ENCODE measurements at places on chromosomes 16 and 17.

GRCh38 chr17:2837147-2837561 is 40.9 kb downstream of the RAP1GAP2 start:
- no peak for DNase-seq

DNA sequence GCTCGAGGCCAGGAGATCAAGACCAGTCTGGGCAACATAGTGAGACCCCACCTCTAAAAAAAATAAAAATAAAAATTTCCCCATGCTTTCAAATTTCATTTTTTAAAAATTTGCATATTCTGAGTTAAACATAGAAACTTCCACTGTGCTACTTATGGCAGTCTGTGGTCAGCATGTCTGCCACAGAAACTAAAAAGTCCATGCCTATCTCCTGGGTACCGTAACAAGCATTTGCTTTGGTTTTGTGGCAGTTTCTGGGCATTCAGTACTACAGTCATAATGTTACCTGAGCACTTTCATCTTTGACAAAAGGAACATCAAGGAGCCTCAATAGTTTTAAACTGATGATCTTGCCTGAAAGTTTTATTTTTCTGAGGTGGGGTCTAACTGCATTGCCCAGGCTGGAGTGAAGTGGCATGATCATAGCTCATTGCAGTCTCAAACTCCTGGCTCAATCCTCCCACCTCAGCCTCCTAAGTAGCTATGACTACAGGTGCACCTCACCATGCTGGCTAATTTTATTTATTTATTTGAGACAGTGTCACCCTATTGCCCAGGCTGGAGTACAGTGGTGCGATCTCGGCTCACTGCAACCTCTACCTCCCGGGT is 13.2 kb upstream of the ITGA2B start:
- DNase-seq, result no peak

DNA sequence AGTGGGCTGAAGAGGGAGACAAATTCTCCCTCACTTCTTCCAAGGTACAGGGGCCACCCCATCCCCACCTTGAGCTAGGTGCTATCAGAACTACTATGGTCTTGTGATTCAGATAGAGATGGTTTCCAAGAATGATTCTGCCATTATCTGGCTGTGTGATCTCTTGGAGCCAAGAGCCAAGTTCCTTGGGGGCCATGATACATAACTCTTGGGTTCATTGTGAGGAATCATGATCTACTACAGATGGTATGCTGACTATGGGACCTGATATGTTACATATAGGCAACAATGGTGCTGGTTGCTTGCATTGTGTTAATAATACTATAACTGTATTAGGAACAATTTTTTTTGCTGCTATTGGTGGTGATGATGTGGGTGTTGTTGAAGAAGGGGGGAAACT is 45.7 kb downstream of the DYNLRB2 start:
- DNase-seq, result no peak

GRCh38 chr17:30897311-30897710 is 8.7 kb downstream of the TEFM start:
- DNase-seq, result no peak

- DNase-seq, result peak; percentile 37
Observed at GRCh38 chr17:64171041-64171440, 41.1 kb upstream of the ERN1 start.

DNA sequence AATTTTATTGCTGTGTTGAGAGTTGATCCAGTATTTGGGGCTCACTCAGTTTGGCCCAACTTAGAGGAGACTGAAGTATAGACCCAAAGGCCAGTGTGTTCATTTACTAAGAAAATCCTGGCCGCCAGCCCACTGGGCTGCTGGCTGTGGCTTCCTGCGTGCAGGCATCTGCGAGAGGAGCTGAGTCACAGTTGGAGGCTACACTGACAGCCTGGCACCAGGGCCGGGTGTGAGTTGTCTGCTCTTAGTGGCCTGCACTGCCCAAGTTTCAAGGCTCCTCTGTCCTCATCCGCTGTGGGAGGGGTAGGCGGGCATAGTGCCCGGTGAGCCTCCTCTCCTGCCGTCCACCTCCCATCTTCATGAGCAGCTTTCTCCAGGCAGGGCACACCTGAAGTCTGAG is 54.2 kb downstream of the PLD6 start:
- no peak for DNase-seq

GRCh38 chr16:76164970-76165558 is 112.1 kb upstream of the CNTNAP4 start:
- no peak for DNase-seq

- DNase-seq, result no peak
Observed at GRCh38 chr17:74994440-74994839, 7.0 kb downstream of the CDR2L start.

DNA sequence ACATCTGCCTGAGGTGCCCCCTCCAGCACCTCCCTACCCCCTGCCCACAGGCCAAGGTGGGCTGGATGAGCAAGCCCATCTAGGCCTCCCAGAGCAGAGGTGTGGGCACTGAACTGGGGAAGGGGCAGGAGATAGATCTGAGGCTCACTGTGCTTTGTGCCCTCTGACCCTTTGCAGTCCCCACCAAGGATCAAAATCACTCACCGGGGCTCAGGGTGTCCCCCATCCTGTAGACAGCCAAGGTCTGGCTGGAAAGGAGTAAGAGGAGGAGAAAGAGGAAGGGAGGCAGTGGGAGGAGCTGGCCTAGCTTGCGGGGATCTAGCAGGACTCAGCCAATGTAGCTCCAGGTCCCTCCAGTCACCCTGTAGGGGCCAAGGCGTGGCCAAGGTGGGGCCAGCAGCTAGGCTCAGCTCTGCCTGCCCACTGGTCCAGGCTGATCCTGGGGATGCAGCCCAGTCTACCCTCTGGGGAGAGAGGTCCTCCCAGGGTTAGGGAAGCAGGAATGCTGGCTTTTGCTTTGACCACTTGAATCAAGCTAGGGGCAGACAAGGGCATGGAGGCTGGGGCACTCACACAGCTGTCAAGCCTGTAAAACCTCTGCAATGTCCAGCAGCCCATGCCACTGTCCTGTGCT is 1.8 kb downstream of the SLC12A4 start:
- DNase-seq, result peak; percentile 53

DNA sequence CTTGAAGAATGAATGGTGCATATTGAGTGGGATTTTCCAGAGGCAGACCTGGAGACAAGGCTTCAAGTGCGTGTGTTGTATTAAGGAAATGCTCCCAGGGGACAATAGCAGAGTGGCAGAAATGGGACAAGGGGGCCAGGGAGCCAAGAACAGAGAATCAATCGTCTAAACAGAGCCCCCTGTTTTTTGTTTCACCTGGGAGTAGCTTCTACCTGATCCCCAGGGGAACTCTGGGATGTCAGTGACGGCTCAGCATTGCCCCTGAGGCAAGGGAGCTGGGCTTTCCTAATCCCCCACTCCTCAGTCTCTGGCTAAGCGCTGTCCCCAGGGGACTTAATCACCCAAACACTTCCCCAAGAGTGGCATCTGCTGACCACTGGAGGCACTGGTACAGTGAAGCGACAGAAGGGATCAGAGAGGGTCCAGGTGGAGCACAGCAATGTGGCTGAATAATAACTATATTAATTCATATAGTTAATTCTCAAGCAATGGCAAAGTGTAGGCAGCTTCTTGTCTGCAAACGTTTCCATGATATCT is 35.7 kb upstream of the C16orf78 start:
- DNase-seq, result peak; percentile 37

DNA sequence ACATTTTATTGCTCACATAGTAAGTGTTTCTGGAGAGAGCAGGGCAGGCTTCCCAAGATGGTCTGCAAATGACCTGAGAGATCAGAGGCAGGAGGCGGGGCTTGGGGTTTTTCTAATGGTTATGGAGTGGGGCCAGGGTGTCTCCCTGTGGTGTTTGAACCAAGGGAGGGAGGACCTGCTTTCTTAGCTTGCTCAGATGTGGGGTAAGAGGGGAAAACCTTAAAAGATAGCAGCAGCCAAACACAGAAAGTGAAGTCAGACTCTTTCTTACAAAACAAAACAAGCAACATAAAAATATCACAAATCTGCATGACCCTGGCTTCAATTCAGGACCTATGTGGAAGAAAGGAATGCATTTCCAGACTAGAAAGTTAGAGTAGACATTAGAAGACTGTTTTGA is 22.9 kb upstream of the DNAJA2 start:
- DNase-seq, result no peak

- peak; percentile 39 for DNase-seq
Observed at GRCh38 chr17:78956254-78956653, 23.5 kb downstream of the LGALS3BP start.

- DNase-seq, result no peak
Observed at GRCh38 chr16:17404941-17405689, 65.6 kb downstream of the XYLT1 start.

DNA sequence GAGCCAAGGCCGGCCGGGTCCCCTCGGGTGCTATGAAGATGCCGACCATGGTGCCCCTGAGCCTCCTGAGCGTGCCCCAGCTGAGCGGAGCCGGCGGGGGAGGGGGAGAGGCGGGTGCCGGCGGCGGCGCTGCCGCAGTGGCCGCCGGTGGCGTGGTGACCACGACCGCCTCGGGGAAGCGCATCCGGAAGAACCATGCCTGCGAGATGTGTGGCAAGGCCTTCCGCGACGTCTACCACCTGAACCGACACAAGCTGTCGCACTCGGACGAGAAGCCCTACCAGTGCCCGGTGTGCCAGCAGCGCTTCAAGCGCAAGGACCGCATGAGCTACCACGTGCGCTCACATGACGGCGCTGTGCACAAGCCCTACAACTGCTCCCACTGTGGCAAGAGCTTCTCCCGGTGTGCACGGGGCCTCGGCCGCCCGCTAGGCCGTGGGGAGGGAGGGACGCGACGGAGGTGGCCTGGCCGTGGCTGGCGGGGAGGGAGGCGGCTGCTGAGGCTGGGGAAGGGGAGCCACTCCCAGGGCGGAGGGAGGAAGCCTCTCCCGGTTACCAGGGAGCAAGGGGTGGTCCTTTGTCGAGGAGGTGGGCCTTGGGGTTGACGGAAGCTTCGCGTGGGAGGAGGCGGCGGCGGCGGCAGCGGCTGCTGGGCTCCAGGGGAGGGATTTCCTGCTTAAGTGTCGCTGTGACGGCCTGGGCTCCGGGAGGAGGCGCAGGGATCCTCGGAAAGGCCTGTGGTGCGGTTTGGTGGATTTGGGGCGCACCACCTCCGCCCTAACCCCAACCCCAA is 1.3 kb downstream of the MAZ start:
- DNase-seq, result peak; percentile 93

DNA sequence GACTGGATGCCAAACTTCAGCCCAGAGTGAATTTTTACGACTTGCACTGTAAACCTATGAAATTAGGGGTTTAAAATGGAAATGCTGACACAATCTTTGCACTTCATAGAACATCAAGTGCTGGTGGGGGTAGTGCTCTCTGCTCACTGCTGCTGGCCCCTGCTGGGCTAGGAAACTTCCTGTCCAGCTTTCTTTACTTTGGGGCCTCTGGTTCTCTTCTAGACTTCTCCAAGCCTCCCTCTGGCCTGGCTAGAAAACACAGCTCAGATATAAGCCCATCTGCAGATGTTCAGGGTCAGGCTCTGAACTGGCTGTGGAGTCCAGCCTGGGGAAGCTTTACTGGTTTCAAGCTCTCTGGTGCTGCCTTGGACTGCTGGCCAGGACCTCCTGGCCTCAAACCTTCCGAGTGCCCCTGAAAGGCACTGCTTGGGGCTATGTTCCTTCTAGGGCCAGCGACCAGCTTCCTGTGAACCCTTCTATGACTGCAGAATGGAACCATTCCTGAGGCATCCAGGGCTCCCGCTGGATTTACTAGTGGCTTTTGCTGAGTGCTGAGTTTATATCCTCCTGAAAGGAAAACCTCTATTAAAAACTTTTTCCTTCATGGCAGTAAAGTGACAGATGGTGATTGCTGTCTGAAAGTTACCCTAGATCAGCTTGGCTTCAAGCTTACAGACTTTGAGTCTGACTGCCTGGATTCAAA is 59.4 kb downstream of the TBX4 start:
- DNase-seq, result no peak

GRCh38 chr17:66337268-66337667 is 34.9 kb downstream of the PRKCA start:
- no peak for DNase-seq

- no peak for DNase-seq
Observed at GRCh38 chr16:11165349-11165748, 90.7 kb downstream of the SOCS1 start.

Data from mesendoderm (in vitro differentiated cells).